Neural progenitor cell (in vitro differentiated cells): ENCODE measurements at places on chromosomes 7 and 10.
A peak's percentile ranks its signal among the peaks of the same experiment; 100 is the strongest.

DNA sequence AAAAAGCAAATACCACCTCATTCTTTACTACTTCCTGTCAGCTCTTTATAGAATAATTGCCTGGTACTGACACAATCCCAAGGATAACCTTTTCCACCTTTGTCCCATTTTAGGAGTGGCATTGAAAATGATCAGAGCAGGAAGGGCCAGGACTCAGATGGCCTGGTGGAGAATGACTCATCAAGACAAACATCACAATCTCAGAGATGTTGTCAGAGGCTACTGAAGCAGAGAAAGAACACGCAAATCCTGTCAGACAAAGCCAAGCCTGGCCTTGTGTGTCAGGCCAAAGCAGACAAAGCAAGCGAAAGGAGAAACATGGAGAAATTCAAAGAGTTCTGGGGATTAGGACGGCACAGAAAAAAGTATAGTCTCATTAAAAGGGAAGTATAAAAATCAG lies 40.9 kb downstream of the NSUN6 start:
- no peaks in the 10 kb centered on the region for H3K4me1 ChIP-seq
- H3K4me3 ChIP-seq: no peak overlapping the region
- H3K27ac ChIP-seq: no peak overlapping the region
- peaks cover 10% of the 10 kb centered on the region for H3K36me3 ChIP-seq
- H3K27me3 ChIP-seq: no peaks in the 10 kb centered on the region

DNA sequence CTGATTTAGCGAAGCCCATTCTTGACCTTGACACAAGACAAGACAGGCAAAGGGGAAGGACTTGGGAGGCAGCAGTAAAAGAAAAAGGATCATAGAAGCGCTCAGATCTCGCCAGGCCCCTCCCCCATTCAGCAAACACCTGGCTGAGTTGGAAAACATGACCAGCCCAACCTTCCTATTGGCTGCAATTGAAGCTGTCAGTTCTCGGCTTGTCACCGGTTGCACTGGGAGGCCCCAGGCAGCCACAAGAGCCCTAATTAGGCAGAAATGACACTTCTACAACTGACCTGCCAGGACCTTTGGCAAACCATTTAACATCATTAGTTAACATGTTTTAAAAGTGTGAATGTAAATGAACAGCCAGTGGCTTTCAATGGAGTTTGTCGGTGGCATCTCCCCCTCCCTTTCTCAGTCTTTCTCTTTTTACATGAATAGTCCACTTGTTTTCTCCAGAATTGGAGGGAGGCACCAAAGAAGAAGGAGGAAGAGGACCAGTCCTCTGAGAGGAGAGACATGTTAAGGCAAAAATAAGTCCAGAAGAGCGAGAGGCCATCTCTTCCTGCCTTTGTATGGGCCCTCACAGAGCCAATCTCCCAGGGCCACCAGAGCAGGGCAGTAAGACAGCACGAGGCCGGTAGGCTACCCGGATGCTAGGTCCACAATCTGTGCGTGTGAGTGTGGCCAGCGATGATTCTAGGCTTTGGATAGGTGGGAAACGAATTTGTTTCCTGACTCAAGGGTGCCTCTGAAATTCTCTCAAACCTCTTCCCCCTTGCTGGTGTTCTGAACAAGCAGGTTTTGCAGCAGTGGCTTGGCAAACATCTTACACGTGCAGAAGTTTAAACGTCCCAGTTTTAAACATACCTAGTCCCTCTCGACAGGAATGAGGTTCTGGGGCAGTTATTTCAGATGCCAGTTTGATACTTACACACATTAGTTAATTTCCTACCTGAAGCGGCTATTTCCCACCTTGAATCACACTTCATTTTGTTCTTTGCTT lies 15.0 kb upstream of the ENO4 start:
- no peaks in the 10 kb centered on the region for H3K27me3 ChIP-seq
- H3K4me3 ChIP-seq: no peak overlapping the region
- H3K4me1 ChIP-seq: peaks cover 59% of the 10 kb centered on the region
- H3K27ac ChIP-seq: no peak overlapping the region

DNA sequence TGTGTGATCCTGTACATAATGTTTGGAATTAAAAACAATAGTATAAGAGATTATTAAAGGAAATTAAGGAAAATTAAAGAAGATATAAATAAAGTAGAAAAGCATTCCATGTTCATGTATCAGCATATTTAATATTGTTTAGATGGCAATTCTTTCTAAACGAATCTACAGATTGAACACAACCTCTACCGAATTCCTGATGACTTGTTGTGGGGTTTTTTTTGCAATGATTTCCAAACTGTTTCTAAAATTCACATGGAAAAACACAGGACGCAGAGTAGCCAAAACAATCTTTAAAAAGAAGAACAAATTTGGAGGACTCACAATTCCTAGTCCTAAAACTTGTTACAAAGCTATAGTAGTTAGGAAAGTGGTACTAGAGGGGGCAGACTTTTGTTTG lies 573.4 kb upstream of the IGFBP3 start:
- H3K36me3 ChIP-seq: no peaks in the 10 kb centered on the region
- H3K4me1 ChIP-seq: no peaks in the 10 kb centered on the region
- no peak overlapping the region for H3K27ac ChIP-seq
- no peak overlapping the region for H3K4me3 ChIP-seq
- H3K27me3 ChIP-seq: no peaks in the 10 kb centered on the region

DNA sequence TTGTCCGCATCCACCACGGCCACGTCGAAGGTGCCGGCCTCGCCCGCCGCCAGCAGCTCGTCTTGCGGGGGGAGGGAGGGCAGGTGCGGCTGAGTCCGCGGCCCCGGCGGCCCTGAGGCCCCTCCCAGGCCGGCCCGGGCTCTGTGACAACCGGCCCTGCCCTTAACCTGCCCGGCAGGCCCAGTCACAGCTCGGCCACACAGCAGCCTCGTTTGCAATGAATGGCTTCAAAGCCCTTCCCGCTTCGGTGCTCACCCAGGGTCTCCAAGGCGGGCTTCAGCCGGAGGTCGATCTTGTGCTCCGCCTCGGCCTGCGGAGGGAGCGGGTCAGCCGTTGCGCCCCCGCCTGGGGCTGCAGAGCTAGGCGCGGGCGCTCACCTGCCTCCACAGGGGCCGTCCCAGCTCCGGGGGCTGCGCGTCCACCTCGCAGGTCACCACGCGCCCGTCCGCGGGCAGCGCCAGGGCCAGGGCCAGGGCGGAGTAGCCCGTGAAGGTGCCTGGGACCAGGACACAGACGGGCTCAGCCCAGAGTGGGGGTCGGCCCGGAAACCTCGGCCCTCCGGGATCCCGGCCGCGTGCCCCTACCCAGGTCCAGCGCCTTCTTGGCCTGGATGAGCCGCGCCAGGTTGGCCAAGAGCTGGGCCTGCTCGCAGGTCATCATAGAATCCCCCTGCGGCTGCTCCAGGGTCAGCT lies 928 bp downstream of the COMTD1 start:
- H3K27me3 ChIP-seq: peaks cover 7% of the 10 kb centered on the region
- peaks cover 6% of the 10 kb centered on the region for H3K36me3 ChIP-seq
- peak overlapping the region; percentile 52 for H3K4me3 ChIP-seq
- peak; percentile 85 for DNase-seq
- H3K4me1 ChIP-seq: no peaks in the 10 kb centered on the region

GRCh38 chr10:132420469-132420980 lies 23.5 kb downstream of the PWWP2B start:
- no peaks in the 10 kb centered on the region for H3K36me3 ChIP-seq
- no peak overlapping the region for H3K27ac ChIP-seq
- H3K4me3 ChIP-seq: no peak overlapping the region
- H3K27me3 ChIP-seq: no peaks in the 10 kb centered on the region

DNA sequence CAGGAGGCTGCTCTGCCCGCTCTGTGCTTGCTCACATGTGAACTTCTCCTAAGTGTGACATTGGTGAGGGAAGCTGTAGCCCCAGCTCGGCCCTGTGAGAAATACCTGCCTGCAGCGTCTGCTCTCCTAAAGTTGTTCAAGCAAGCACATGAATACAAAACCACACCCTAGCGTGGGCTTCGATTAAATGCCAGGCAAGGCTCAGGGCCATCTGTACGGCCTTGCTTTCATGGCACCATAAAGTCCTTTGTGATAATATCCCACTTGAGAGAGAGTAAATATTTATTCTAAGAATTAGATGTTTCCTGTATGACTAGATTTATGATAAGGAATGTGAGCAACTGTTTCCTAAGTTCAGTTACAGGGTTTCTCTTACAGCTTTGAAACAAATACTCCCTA lies 262.8 kb upstream of the KLF14 start:
- no peak overlapping the region for H3K4me3 ChIP-seq
- DNase-seq: no peak
- no peak overlapping the region for H3K27ac ChIP-seq

DNA sequence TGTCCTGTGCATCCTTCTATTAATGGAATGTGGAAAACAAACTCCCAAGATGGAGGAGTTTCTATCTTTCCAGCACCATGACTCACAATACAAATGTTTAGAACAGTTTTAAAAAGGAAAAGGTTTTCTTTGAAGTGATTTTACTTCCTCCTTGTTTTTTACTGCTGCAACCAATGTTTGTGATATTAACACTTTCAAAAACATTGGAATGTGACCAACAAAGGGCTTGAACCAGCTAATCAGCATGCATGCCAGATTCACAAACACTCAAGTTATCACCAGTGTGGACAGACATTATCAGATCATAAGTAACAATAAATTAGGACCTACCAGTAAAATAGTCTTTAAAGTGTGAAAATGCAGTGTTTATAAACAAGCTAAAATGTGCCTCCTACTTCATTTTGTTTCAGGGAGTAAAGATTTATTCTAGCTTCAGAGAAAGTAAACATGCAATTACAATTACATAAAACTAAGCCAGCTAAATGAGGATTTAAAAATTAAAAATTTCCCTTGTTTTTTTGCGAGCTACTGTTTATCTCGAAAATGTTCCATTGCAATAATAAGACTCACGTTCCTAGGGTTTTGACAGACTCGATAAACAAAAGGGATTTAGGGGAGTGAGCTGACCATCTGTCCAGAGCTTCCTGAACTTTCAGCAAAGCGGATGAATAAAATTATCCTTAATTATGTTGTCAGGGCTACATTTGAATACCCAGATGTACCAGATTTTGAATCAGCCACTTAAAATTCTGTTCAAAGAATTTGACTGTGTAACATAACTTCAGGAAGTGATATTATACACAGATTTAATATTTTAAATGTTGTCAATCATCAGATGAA lies 29.8 kb downstream of the CPVL start:
- no peaks in the 10 kb centered on the region for H3K36me3 ChIP-seq
- H3K27me3 ChIP-seq: no peaks in the 10 kb centered on the region
- H3K27ac ChIP-seq: no peak overlapping the region
- no peak overlapping the region for H3K4me3 ChIP-seq

DNA sequence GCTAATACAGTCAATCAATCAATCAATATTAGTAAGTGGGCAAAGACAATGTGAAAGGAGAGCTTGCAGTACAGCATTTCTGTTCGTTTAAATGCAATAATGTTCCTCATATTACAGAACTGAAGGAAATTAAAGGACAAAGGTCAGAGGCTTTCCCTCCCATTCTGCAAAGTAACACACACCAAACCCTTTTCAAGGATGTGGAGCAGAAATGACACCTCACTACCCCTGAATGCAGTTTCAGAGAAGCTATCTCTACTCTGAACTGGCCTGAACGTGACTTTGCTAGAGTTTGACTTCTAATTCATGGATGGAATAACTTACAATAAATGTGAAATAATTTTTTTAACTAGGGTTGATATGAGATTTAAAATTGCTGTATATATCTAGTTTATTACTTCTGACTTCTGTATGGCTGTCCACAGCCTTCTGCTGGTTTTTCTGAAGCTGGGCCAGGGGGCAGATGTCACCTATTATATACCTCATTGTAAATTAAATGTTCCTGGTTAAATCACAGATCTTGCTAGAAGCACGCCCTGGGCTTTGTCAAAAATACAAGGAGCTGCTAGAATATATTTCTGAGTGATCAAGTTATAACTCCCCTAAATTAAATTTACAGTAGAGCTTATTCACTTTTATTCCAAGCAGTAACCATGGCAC lies 156.9 kb upstream of the C7orf33 start:
- no peak overlapping the region for H3K4me3 ChIP-seq
- H3K27me3 ChIP-seq: no peaks in the 10 kb centered on the region

GRCh38 chr7:956031-956430 lies 1.6 kb upstream of the ADAP1 start:
- H3K27me3 ChIP-seq: peaks cover 48% of the 10 kb centered on the region
- H3K36me3 ChIP-seq: no peaks in the 10 kb centered on the region
- H3K27ac ChIP-seq: no peak overlapping the region
- H3K4me1 ChIP-seq: peaks cover 5% of the 10 kb centered on the region

DNA sequence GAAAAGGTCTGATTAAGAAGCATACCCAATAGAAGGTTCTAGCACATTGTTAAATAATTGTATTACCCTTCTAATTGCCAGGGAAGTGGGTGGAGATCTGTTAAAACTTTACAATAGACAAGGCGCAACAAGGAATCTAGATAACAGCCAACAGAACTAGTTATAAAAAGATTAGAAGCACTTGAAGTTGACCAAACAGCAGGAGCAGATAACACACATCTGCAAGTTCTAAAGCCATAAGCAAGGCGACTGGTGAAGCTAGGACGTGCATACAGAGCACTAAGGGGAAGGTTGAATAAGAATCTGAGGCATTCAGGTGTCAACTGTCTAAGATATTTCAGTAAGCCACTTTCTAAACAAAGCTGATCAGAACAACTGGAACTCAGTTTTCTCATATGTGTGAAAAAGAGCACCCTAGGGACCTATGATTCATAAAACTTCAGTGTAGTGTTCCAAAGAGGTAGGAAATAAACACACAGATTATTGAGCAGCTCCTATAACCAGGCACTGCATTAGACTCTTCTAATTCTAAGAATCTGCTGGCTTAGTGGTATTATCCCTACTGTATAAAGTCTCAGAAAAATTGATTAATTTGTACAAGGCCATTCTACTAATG lies 111.2 kb downstream of the SAMD9 start:
- H3K36me3 ChIP-seq: no peaks in the 10 kb centered on the region
- H3K27ac ChIP-seq: no peak overlapping the region
- H3K4me1 ChIP-seq: no peaks in the 10 kb centered on the region
- no peaks in the 10 kb centered on the region for H3K27me3 ChIP-seq
- DNase-seq: no peak
- no peak overlapping the region for H3K4me3 ChIP-seq
